Fibroblast of skin of right biceps (primary cell): ENCODE measurements at places on chromosomes 12 and 14.

GRCh38 chr12:644818-645552, 18.3 kb downstream of the NINJ2 start:
- DNase-seq: peak; percentile 18

- DNase-seq: no peak
These were observed 250.7 kb downstream of the NTF3 start for GRCh38 chr12:5682581-5682980.

DNA sequence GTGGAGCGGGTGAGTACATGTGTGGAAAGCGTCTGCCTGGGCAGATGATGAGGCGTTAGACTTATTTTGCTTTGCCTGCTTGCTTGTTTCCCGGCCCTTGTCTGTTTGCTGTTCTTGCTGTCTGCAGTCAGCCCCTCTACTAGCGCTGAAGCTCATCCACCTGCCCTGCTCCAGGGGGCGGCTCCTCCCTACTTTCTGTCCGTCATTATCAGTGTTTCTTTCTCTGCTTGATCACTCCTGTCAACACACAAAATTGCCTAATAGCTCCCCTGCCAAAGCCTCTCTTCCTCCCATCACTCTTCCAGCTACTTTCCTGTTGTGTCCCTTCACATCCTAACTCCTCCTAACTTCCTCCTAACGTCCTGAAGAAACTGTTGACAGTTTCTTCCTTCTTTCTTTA, 34.9 kb upstream of the GALNT8 start:
- DNase-seq: no peak

DNA sequence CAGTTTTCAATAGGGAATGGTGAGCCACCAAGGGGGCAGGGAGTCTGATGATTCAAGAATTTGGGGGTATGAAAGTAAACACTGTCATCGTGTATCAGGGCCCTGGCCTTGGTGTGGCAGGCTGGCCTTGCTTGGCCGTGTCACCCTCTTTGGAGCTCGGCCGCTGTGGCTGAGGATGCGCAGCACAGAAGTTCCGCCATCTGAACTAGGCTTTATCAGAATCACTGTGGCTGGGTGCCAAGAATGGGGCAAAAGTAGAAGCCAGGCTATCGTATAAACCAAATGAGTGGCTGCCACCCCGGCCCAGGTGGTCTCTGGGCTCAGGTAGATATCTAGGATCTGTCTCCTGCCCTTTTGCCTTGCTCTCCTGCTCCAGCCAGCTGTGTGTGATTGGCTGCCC, 137.4 kb downstream of the PAPOLA start:
- no peak for DNase-seq

DNA sequence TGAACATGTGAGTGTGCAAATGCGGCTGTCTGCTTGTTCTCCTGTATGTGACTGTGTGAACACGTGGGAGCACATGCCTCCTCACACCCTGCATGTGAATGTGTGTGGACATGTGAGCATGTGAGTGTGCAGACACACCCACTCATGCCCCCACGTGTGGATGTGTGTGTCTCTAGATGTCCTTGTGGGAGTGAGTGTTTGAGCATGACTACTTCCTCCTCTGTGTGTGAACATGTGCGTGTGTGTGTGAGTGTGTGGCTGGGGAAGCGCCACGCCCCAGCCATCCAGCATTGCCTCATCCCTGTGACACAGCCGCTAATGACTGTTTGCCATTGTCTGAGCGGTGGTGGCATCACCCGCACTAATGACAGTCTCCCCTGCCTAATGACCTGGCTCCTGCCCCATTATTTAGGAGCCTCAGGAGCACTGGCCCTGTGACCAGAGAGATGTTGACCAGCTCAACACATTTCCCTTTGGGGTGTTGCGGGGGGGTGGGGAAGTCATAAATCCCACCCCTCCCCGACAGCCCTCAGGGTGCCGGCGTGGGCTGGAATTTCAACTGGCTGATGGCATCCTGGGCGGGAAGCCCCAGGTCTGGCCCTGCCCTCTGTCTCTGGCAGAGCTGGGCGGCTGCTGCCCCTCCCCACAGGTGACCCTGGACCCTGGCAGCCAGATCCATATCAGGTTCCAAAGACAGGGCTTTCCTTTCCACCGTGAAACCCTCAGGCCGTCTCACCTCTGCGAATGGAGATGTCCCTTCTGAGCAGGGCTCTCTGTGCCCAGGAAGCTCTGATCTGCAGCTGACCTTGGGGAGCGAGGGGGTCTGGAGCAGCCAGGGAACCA, 11.5 kb upstream of the KRT80 start:
- DNase-seq: peak; percentile 94

GRCh38 chr12:112408621-112409020, 784 bp downstream of the RPL6 start:
- DNase-seq: no peak

- no peak for DNase-seq
These were observed 9.2 kb downstream of the STAT2 start for GRCh38 chr12:56350662-56351061.

DNA sequence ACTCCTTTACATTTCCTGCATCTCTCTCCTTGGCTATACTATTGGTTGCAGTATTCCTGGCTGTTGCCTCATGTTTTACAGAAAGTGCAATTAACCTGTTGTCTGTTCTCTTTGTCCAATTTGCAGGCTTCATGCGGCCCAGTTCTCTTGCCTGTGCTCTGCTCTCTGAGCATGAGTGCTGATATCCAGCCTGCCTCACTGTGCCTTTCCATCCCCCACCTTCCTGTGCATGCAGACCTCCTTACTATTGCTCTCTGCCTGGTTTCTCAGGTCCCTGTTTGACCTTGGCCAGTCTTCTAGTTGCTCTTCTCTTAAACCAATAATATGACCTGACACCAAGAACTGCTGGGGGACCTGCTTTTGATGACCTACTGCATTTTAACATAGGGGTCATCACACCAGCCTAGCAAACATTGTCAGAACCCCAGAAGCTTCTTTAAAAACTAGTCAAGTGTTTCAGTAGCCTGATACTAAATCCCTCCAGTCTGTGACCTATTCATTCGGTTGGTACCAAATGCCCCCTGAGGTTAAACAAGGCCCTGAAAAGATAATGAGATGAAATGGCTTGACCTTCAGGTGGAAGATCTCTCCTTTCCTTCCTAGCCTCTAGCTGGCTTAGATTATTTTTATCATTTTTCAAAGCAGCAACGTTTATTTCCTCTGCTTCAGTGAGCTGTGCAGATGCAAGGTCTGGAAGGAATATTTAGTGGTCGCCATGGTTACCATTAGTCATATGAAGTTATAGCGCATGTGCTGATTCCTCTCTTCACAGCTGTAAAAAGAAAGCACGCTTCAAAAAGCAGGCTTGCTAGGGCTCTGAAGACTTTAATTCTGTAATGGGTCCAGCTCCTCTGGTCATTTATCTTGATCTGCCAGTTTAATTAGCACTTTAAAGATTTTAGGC, 216.5 kb downstream of the PHLDA1 start:
- peak; percentile 94 for DNase-seq

- peak; percentile 33 for DNase-seq
These were observed 27.8 kb downstream of the CLIP1 start for GRCh38 chr12:122394626-122395194.

- peak; percentile 75 for DNase-seq
These were observed 524.4 kb downstream of the MED13L start for GRCh38 chr12:115752913-115753726.

DNA sequence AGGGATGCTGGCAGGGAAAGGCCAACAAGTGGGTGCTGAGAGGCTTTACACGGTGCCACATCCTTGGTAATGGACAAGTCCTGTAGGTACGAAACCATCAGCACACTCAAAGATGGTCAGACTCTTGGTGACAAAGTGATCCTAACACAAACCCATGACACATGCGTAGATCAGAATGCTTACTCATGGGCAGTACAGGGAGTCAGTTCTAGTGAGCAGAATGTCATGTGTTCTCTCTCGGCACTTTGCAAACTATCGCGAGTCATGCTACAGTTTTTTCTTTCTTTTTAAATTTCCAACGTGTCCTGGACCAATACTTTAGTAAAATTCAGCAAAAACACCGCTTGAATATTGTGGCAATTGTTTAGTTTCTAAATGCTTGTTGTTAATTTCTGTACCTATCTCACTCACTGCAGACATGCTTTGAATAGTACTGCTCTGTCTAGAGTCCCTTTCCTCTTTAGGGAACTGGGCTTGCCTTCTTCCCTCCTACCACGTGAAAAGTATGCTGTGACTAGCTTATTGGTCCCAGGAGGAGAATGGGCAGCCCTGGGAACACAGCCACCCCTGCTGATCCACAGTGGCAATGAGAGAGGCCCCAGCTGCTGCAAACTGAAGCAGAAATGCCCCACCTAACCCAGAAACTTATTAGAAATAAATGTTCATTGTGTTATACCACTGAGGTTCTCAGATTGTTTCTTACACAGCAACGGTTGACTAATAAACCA, 62.4 kb downstream of the UBR7 start:
- DNase-seq: peak; percentile 68

DNA sequence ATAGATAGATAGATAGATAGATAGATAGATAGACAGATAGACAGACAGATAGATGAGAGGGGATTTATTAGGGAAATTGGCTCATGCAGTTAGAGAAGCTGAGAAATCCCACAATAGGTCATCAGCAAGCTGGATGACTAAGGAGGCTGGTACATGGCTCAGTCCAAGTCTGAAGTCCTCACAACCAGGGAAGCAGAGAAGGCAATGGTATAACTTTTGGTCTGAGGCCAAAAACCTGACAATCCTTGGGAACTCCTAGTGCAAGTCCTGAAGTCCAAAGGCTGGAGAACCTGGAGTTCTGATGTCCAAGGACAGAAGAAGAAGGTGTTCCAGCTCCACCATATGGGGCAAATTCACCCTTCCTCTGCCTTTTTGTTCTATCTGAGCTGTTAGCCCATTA, 517.6 kb upstream of the ATP2B1 start:
- no peak for DNase-seq

- DNase-seq: no peak
These were observed 89.4 kb downstream of the NT5DC3 start for GRCh38 chr12:103751600-103751999.

DNA sequence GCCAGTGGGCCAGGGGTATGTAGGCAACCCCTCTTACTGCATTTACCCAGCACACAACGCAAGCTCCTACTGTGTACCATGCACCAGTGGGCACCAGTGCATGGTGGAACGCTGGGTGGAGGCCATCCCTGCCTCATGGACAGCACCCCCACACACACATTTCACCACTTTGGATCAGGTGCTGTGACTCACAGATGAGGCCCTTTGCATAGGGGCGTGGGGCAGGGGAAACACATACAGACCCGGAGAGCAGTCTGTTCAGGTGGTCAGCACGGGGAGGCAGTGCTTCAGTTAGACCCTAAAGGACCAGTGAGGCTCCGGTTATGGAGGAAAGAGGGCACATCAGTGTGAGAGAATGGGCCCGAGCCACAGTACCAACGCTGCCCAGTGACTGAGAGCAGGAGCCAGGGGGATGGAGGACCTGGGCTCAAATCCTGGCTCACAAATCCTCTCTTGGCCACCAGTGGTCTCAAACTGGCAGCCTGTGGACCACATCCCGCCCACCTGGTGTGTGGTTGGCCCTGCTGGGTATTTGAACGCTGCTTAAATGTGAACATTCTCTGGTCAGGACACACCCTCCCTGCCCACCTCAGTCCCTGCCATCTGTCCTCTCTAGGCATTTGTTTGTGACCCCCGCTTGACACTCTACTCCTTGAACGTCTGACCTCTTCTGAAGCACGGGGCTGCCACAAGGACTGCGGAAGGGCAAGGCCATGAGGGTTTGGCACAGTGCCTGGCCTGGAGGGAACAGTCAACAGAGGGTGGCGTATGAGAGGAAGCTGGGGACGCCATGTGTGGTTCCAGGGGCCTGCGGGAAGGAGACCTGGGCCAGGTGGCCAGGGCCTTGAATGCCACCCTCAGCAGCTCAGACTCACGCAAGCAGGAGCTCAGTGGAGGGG, 46.7 kb downstream of the FAM222A start:
- no peak for DNase-seq

DNA sequence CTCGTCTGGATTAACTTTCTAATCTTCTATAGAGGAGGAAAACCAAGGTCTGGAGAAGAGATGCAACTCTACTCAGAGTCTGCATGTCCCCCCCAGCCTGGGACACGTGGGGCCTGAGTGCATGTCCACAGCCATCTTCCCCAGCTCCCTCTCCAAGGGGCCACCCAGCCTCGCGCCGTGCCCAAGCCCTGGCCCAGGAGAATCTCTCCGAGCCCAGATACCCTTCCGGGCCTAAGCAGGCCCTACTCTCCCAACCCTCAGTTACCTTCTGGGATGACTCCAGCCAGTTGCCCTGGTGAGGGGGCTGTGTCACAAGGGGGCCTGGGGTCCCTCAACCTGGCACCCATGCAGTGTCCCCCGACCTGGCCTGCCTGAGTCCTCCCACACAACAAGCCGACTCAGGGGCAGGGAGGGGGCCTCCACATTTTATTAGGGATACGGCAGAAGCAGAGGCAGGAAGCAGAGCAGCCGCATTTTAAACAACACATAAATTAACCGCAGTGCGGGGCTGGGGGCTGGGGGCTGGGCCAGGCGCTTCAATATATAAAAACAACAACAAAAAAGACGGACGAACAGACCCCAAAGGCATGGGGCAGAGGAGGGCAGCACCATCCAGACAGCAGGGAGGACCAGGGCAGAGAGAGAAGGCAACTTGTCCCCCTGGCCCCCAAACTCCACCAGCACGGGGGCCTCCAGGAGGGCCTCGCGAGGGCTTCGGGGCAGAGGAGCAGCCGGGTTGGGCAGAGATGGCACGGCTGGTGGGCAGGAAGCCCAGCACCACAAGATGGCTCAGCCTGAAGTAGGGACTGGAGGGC, 37.3 kb downstream of the NCKAP5L start:
- no peak for DNase-seq

GRCh38 chr12:14975457-14975856, 2.6 kb downstream of the PDE6H start:
- no peak for DNase-seq

DNA sequence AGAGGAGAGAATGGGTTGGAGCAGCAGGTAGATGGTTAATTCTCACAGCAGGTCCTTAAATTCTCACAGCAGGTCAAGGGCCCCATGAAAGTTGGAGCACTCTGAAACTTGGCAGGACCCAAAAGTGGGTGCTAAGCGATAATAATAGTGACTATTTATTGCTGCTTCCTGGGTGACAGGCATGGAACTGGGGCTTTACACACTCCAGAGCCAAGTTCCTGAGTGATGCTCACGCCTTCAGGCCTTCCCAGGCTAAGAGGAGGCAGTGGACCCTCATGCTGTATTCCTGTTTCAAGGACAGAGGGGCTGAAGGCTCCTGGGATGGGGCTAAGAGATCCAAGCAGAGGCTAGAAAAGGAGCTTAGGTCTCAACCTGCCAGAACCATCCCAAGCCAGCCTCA, 180.9 kb upstream of the VASH1 start:
- no peak for DNase-seq

GRCh38 chr14:37583358-37584210, 11.5 kb downstream of the FOXA1 start:
- no peak for DNase-seq

GRCh38 chr12:71665090-71665463, 976 bp downstream of the THAP2 start:
- DNase-seq: no peak

GRCh38 chr14:99148861-99149610, 123.0 kb downstream of the BCL11B start:
- no peak for DNase-seq

- peak; percentile 49 for DNase-seq
These were observed 24.5 kb upstream of the TSPAN11 start for GRCh38 chr12:30902001-30902400.

GRCh38 chr12:59040043-59040442, 119.7 kb upstream of the LRIG3 start:
- DNase-seq: no peak

- DNase-seq: peak; percentile 46
These were observed 201.5 kb downstream of the FOXN3 start for GRCh38 chr14:89215531-89215930.
